Testis (tissue), 5 donors: ENCODE measurements at places on chromosomes 6 and 20. TPM values are rescaled to one million over a fixed set of nuclear protein-coding genes. Genes with fewer than 3 reads are reported as not detected.

- no peaks in the 10 kb centered on the region for H3K36me3 ChIP-seq
- no peaks in the 10 kb centered on the region for H3K27me3 ChIP-seq
- H3K4me1 ChIP-seq = peaks cover 25% of the 10 kb centered on the region
- DNase-seq = no peak
Observed at GRCh38 chr20:23654717-23655116, 17.0 kb upstream of the CST3 start.

Gene AKAP12
- total RNA-seq = 280 TPM

- no peaks in the 10 kb centered on the region for H3K36me3 ChIP-seq
- H3K4me1 ChIP-seq = no peaks in the 10 kb centered on the region
- no peak overlapping the region for H3K27ac ChIP-seq
- DNase-seq = no peak
Observed at GRCh38 chr6:72553531-72554511, 68.0 kb upstream of the KCNQ5 start.

DNA sequence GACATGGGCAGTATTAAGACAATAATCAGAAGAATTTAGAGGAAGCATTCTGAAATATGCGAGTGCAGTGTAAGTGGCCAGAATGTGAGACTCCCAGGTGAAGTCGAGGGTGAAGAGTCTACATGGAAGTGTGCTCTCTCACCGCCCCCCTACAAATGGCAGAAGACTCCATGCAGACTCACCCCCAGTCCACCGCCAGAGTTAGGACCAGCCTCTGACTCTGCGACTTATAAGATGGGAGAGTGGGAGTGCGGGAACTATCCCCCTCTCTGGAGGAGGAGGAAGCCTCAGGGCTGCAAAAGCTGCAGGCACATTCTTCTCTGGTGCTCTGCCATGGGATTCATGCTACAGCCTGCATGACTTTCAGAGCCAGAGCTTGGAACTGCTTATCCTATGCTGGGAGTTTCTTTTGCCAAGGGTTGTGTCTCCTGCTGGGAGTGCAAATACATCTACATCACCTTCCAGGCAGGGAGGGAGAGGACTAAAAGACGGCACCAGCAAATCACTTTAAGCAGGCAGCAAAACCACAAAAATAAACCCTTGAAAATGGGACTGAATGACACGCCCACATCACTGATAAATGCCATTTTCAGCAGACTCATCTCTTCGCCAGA, 206.7 kb upstream of the SULF2 start:
- H3K27me3 ChIP-seq = no peaks in the 10 kb centered on the region
- DNase-seq = no peak
- H3K27ac ChIP-seq = no peak overlapping the region
- no peak overlapping the region for H3K4me3 ChIP-seq
- H3K36me3 ChIP-seq = no peaks in the 10 kb centered on the region

DNA sequence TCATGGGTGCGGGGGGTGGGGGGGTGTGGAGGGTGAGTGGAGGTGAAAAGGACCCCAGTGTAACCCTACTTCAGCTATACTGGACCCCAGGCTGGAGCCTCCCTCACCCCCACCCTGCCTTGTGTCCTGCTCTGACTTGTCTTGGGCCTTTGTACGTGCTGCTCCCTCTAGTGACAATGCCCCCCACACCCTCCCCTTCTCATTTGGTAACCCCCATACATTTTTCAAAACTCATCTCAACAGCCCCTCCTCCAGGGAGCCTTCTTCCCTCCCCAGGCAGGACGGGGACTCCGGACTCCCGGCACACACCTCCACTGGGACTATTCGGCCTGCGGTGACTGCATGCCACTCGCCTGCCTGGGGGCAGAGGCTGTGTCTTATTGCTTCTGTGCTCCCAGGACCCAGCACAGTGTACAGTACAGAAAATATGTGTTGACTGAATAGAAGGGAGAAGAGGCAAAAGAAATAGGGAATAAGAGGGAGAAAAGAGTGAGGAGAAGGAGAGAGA, 108.2 kb downstream of the VEGFA start:
- H3K27ac ChIP-seq = no peak overlapping the region
- H3K27me3 ChIP-seq = no peaks in the 10 kb centered on the region
- H3K36me3 ChIP-seq = no peaks in the 10 kb centered on the region
- no peak overlapping the region for H3K4me3 ChIP-seq

DNA sequence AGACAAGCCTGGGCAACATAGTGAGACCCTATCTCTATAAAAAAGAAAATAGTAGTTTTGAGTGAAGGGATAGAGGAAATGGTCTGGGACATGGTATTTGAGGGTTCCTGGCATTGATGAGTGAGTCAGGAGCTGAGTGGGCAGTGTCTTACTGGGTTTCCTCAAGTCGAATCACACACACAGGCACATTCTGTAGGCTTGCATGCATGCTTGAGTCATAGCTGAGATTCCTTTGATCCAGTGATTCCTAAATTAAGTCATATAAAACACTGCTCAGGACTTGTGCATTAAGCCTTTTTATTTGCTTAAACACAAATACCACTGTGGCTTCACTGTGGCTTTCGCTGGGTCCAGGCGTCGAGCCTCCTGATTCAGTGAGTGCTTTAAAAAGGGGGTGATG, 71.8 kb upstream of the TMEM181 start:
- H3K36me3 ChIP-seq = no peaks in the 10 kb centered on the region
- H3K27ac ChIP-seq = no peak overlapping the region
- no peak for DNase-seq

Gene EMILIN3
- total RNA-seq = 4.2 TPM

Gene GTF3C6
- total RNA-seq = 76.4 TPM

Gene SIRPB1
- 1.9 TPM for total RNA-seq

GRCh38 chr6:168162366-168162765, 83.4 kb upstream of the FRMD1 start:
- H3K4me3 ChIP-seq = no peak overlapping the region
- H3K27ac ChIP-seq = no peak overlapping the region
- no peaks in the 10 kb centered on the region for H3K36me3 ChIP-seq
- H3K4me1 ChIP-seq = peaks cover 2% of the 10 kb centered on the region
- no peak for DNase-seq

DNA sequence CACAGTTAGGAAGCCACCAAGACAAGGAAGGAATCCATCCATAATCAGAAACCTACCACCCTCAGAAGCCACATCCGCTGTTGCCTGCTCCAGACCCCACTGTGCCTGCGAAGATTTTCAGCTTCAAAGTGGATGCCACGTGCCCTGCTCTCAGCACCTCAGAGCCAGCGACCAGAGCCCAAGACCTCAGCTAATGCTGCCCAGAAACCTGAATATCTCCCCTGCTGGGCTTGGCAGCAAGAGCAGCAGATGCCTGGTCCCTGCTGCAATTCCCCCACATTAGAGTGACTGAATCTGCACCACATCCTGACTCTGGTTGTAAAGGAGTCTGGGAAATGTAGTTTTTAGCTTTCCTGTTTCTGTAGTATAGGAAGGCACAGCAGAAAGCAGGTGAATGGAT, 10.7 kb upstream of the ULBP3 start:
- no peaks in the 10 kb centered on the region for H3K27me3 ChIP-seq

Gene VWA7
- total RNA-seq = 6.3 TPM

GRCh38 chr6:107448776-107449175, 10.6 kb downstream of the PDSS2 start:
- H3K4me3 ChIP-seq = no peak overlapping the region
- no peaks in the 10 kb centered on the region for H3K27me3 ChIP-seq
- H3K36me3 ChIP-seq = no peaks in the 10 kb centered on the region
- H3K27ac ChIP-seq = no peak overlapping the region
- no peak for DNase-seq

Gene MATN4
- 2.8 TPM for total RNA-seq

Gene ADGRB3
- 4.3 TPM for total RNA-seq

GRCh38 chr6:49462071-49462470, 982 bp downstream of the MMUT start:
- DNase-seq = no peak
- H3K4me1 ChIP-seq = peaks cover 13% of the 10 kb centered on the region
- H3K4me3 ChIP-seq = peak overlapping the region; percentile 91
- no peak overlapping the region for H3K27ac ChIP-seq

- H3K27ac ChIP-seq = no peak overlapping the region
- no peak for DNase-seq
- H3K4me1 ChIP-seq = no peaks in the 10 kb centered on the region
- no peaks in the 10 kb centered on the region for H3K27me3 ChIP-seq
- no peak overlapping the region for H3K4me3 ChIP-seq
- H3K36me3 ChIP-seq = no peaks in the 10 kb centered on the region
Observed at GRCh38 chr20:10774357-10774943, 100.7 kb upstream of the JAG1 start.

- H3K36me3 ChIP-seq = no peaks in the 10 kb centered on the region
- DNase-seq = no peak
- H3K4me3 ChIP-seq = no peak overlapping the region
- H3K4me1 ChIP-seq = no peaks in the 10 kb centered on the region
- no peaks in the 10 kb centered on the region for H3K27me3 ChIP-seq
- H3K27ac ChIP-seq = no peak overlapping the region
Observed at GRCh38 chr6:76073281-76073680, 819 bp upstream of the IMPG1 start.

- no peak overlapping the region for H3K27ac ChIP-seq
- no peak overlapping the region for H3K4me3 ChIP-seq
- peaks cover 5% of the 10 kb centered on the region for H3K4me1 ChIP-seq
- DNase-seq = no peak
- no peaks in the 10 kb centered on the region for H3K36me3 ChIP-seq
- H3K27me3 ChIP-seq = no peaks in the 10 kb centered on the region
Observed at GRCh38 chr6:56364827-56365339, 117.5 kb upstream of the COL21A1 start.

DNA sequence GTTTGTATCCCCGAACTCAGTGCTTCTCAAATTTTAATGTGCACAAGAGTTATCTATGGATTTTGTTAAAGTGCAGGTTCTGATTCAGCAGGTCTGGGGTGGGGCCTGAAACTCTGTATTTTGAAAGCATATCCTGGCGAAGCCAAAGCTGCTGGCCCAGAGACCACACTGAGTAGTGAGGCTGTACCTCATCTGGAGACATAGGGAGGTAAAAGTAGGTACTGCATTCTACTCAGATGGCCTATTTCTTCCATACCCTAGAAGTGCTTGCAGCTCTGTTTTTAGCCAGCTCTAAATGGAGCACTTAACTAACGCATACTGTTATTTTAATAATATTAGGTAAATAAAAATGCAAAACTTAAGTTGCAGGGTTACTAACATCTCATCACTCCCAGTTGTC, 241.6 kb upstream of the PRND start:
- no peaks in the 10 kb centered on the region for H3K4me1 ChIP-seq
- no peak for DNase-seq
- no peaks in the 10 kb centered on the region for H3K27me3 ChIP-seq
- H3K36me3 ChIP-seq = no peaks in the 10 kb centered on the region

GRCh38 chr6:102942206-102942605, 1548.7 kb downstream of the GRIK2 start:
- DNase-seq = no peak
- H3K27ac ChIP-seq = no peak overlapping the region
- no peaks in the 10 kb centered on the region for H3K36me3 ChIP-seq
- no peaks in the 10 kb centered on the region for H3K4me1 ChIP-seq
- H3K27me3 ChIP-seq = no peaks in the 10 kb centered on the region
- H3K4me3 ChIP-seq = no peak overlapping the region

Gene ANGPT4
- 0.79 TPM for total RNA-seq

DNA sequence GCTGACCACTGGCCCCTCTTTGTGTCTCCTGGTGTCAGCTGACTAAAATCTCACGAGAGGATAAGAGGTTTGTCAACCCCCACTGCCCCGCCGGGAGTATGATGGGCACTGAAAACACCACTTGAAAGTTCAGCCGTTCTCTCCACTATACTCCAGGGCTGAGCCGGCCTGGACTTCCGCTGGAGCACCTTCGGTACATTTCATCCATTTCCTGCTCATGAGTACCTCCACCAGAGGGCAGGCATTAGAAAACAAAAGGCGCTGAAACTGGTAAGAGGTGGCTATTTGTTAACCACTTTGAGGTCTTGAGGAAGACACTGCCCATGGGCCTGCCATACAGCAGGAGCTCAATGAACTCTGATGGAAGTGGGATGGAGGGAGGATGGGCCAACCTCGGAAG, 17.9 kb upstream of the ANKRD60 start:
- no peak for DNase-seq
- no peaks in the 10 kb centered on the region for H3K4me1 ChIP-seq
- H3K4me3 ChIP-seq = no peak overlapping the region

Gene FKBP1A
- 122 TPM for total RNA-seq

DNA sequence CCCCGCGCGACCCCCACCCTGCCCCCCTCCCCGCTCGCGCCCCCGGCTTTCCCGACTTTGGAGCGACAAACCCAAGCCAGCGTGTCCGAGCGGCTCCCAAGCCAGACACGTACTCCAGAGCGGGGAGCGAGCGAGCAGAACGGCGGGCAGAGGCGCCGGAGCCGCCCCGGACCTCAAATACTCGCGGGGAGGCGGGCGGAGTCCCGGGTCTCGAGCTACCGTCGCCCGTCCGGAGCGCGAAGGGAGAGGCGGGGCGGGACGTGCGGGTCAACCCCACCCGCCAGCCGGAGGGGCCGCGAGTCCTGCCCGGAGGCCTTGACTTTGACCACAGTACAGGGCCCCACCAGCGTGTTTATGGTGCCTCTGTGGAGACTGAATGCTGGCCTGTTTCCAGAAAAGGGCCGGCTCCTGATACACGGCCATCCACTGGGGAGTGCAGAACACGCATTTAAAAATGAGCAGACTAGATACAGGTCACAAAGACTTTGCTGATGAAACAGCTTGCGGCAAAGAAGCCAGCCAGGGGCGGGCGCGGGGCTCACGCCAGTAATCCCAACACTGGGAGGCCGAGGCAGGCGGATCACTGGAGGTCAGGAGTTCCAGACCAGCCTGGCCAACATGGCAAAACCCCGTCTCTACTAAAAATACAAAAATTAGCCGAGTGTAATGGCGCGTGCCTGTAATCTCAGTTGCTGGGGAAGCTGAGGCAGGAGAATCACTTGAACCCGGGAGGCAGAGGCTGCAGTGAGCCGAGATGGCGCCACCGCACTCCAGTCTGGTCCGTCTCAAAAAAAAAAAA, at the start of gene SERPINB6:
TSS of gene SERPINB6 (minus strand) at position 148 of the 799 bp plus-strand sequence. CDS start 12,235 bp downstream, outside the sequence.
- H3K4me1 ChIP-seq = peaks cover 15% of the 10 kb centered on the region
- DNase-seq = peak; percentile 90
- H3K4me3 ChIP-seq = peak within 1 kb of the TSS; percentile 77

DNA sequence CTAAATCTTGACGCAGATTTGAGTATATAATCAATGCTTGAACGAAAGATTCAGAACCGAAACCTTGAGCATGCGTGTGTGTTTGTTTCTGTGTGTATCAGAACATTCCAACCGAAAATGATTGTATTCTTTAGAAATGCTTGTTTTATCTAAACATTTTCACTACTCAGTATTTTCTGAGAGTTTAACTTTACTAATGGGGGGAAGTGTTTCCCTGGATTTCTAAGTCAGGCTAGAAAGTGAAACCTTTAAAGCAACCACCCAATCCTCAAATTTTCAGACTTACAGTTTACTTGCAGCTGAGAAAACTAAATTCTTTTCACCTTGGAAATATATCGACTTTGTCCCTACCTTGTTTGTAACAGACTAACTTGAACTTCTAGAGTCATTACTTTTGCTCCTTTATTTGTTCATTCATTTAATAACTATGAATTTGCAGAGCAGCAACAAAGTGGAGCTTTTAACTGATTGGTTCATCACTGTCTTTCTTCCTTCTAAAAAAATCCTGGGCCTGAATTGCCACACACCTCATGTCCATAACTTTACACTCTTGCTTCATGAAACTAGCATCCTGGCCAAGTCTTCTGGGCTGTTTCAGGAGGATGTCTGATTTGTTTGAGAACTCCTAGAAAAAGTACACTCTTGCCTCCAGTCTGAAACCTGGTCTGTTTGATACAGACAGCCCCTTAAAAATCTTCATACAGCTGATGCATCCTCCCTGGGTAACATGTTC, 77.8 kb upstream of the XRN2 start:
- H3K27me3 ChIP-seq = no peaks in the 10 kb centered on the region
- H3K4me3 ChIP-seq = no peak overlapping the region
- no peak overlapping the region for H3K27ac ChIP-seq

GRCh38 chr6:110897433-110897832, 22.8 kb downstream of the AMD1 start:
- no peak for DNase-seq
- no peak overlapping the region for H3K4me3 ChIP-seq
- no peaks in the 10 kb centered on the region for H3K36me3 ChIP-seq
- H3K4me1 ChIP-seq = no peaks in the 10 kb centered on the region

Gene LRP11
- 44.7 TPM for total RNA-seq

Gene TNFRSF6B
- 26.2 TPM for total RNA-seq

Gene RNF182
- 7.2 TPM for total RNA-seq
